ENCODE measurements at places on chromosomes 7 and 10. TPM values are rescaled to one million over a fixed set of nuclear protein-coding genes. Genes with fewer than 3 reads are reported as not detected.

MYH16 gene
- total RNA-seq, result not detected

MBLAC1 gene
- 1.7 TPM for total RNA-seq

ELFN1 gene
- 2.4 TPM for total RNA-seq

CNNM1 gene
- total RNA-seq, result 0.16 TPM

ASB10 gene
- not detected for total RNA-seq

OR6V1 gene
- total RNA-seq, result not detected

SRRM3 gene
- 0.23 TPM for total RNA-seq

HDAC9 gene
- total RNA-seq, result 62.2 TPM

NODAL gene
- total RNA-seq, result not detected

HOXA10 gene
- 0.72 TPM for total RNA-seq

HABP2 gene
- not detected for total RNA-seq

LBX1 gene
- not detected for total RNA-seq

EFCAB10 gene
- total RNA-seq, result not detected

EXOC6 gene
- 36.3 TPM for total RNA-seq

COL17A1 gene
- total RNA-seq, result 2.3 TPM

C10orf67 gene
- not detected for total RNA-seq

PRRT4 gene
- total RNA-seq, result 3.2 TPM

CHAT gene
- not detected for total RNA-seq

GIMAP5 gene
- total RNA-seq, result 34.0 TPM

NOM1 gene
- total RNA-seq, result 19.9 TPM

CPA2 gene
- total RNA-seq, result not detected

TCF7L2 gene
- total RNA-seq, result 19.5 TPM

TRPV5 gene
- not detected for total RNA-seq

LIPA gene
- total RNA-seq, result 345 TPM
